ENCODE measurements at places on chromosomes 5 and 9. TPM values are rescaled to one million over a fixed set of nuclear protein-coding genes. Genes with fewer than 3 reads are reported as not detected.

The NUTM2F gene
- not detected for polyA plus RNA-seq

The EGR1 gene
- polyA plus RNA-seq, result 0.99 TPM

The EIF4E1B gene
- not detected for polyA plus RNA-seq

The FBP2 gene
- not detected for polyA plus RNA-seq

The NPR3 gene
- not detected for polyA plus RNA-seq

DNA sequence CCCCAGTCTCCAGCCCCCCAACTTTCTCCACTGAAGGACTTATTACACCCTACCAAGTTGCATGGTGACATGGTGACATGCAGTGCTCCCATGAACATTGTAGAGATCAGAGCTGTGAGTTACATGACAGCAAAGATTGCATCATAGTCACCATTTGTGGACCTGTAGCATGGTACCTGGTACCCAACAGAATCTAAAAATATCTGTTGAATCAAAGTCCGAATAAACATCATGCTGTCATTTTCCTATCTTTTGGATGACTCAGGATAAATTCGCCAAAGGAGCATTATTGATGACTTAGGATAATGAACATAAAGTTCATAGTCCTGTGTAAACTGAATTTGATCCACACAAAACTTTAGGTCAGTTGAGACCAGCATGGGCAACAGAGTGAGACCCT lies 6.7 kb upstream of the PPARGC1B start:
- no peaks in the 10 kb centered on the region for H3K36me3 ChIP-seq
- H3K27ac ChIP-seq, result no peak overlapping the region
- peaks cover 7% of the 10 kb centered on the region for H3K4me1 ChIP-seq
- H3K4me3 ChIP-seq, result no peak overlapping the region
- DNase-seq, result no peak

DNA sequence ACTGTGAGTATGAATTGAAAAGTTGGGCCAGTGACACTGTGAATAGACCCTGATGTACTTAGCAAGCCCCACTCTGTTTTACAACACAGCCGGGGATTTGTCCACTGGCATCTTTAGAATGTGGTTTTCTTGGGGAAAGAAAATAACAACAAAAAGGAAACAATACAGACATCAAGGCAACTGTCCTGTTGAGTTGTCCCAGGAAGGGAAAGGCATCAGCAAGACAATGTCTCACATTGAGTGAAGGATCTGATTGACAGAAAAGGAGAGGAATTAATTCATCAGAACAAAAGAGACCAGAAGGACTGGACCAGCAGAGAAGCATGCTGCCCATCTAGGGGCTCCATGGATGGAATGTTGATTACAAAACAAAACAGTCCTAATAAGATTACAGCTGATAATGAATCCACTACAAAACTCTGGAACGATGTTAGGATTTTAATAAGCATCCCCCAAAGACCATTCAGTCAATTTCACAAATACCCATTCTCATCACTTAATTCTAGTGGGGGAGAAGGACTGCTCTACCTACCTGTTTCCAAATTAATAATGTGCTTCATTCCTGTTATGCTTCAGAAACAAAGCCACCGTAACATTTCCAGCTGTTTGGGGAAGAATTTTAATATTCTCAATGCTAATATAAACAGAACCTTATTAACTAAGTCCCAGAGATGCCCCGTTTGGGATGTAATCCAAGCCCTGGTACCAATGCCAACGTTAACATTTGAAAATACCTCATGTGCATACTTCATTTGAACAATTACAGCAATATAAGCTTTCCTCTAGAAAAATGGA lies 298.0 kb downstream of the SPOCK1 start:
- no peaks in the 10 kb centered on the region for H3K27me3 ChIP-seq
- no peaks in the 10 kb centered on the region for H3K36me3 ChIP-seq
- no peak for DNase-seq
- no peak overlapping the region for H3K4me3 ChIP-seq
- H3K27ac ChIP-seq, result no peak overlapping the region

- no peaks in the 10 kb centered on the region for H3K4me1 ChIP-seq
- H3K4me3 ChIP-seq, result no peak overlapping the region
- H3K36me3 ChIP-seq, result no peaks in the 10 kb centered on the region
- no peak for DNase-seq
- H3K27ac ChIP-seq, result no peak overlapping the region
- H3K27me3 ChIP-seq, result no peaks in the 10 kb centered on the region
These were observed 73.4 kb upstream of the BOD1 start for GRCh38 chr5:173689737-173690360.

GRCh38 chr5:55593115-55593472 lies 58.3 kb upstream of the PLPP1 start:
- no peaks in the 10 kb centered on the region for H3K4me1 ChIP-seq
- DNase-seq, result no peak
- no peaks in the 10 kb centered on the region for H3K27me3 ChIP-seq
- no peaks in the 10 kb centered on the region for H3K36me3 ChIP-seq
- no peak overlapping the region for H3K27ac ChIP-seq

DNA sequence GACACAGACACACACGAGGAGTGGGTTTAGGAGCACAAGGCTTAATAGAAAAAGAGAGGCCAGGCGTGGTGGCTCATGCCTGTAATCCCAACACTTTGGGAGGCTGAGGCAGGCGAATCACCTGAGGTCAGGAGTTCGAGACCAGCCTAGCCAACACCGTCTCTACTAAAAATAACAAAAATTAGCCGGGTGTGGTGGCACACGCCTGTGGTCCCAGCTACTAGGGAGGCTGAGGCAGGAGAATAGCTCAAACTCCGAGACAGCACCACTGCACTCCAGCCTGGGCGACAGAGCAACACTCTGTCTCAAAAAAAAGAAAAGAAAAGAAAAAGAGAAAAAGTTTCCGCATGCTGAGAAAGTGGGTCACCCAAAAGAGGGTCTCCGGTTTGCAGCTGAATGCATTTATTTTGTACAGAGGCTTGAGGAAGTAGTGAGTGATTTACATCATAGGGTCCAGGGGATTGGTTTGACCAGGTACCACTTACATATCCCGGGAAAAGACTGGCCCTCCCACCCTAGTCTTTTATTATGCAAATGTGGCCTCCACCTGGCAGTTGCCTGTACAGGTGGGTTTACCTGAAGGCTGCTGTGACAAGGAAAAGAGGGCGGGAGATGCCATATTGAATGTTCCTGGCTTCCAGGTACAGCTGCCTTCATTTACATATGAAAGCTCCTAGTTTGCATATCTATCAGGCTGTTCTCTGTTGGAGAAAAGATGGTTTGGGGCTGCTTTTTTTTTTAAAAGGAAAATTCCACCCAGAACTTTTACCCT lies 366.2 kb upstream of the GRAMD2B start:
- H3K4me1 ChIP-seq, result no peaks in the 10 kb centered on the region
- no peak for DNase-seq
- no peaks in the 10 kb centered on the region for H3K27me3 ChIP-seq
- no peaks in the 10 kb centered on the region for H3K36me3 ChIP-seq

- no peaks in the 10 kb centered on the region for H3K4me1 ChIP-seq
- H3K36me3 ChIP-seq, result no peaks in the 10 kb centered on the region
- no peak for DNase-seq
- H3K27ac ChIP-seq, result no peak overlapping the region
These were observed 69.3 kb downstream of the OLFM1 start for GRCh38 chr9:135156525-135157510.

GRCh38 chr9:97906236-97906831 lies 16.0 kb downstream of the TRMO start:
- H3K4me3 ChIP-seq, result peak overlapping the region; percentile 47
- H3K4me1 ChIP-seq, result peaks cover 92% of the 10 kb centered on the region
- no peaks in the 10 kb centered on the region for H3K27me3 ChIP-seq
- peak overlapping the region; percentile 55 for H3K27ac ChIP-seq
- peak; percentile 72 for DNase-seq

DNA sequence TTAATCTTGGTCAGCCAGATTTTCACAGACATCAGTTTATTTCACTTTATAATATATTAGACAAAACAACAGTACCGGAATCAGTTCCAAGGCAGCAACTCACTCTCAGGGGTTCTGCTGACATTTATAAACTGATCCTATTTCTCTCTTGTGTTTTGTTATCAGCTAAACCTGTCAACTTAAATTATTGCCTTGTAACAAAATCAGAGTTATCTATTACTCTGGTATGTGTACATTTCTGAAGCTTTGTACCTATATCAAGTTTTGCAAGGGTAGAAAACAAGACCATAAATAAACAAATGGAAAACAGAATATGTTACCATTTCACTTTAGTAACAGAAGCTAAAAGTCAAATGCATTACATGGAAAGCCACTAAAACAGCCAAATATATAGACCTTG lies 122.1 kb downstream of the SIL1 start:
- H3K36me3 ChIP-seq, result no peaks in the 10 kb centered on the region
- H3K4me1 ChIP-seq, result no peaks in the 10 kb centered on the region
- no peak overlapping the region for H3K4me3 ChIP-seq
- no peak overlapping the region for H3K27ac ChIP-seq

Measured in CD8-positive, alpha-beta memory T cell (primary cell).